ENCODE measurements at places on chromosomes 4 and X.

- no peak for DNase-seq
These were observed 78.0 kb downstream of the NSUN7 start for GRCh38 chr4:40827758-40828157.

DNA sequence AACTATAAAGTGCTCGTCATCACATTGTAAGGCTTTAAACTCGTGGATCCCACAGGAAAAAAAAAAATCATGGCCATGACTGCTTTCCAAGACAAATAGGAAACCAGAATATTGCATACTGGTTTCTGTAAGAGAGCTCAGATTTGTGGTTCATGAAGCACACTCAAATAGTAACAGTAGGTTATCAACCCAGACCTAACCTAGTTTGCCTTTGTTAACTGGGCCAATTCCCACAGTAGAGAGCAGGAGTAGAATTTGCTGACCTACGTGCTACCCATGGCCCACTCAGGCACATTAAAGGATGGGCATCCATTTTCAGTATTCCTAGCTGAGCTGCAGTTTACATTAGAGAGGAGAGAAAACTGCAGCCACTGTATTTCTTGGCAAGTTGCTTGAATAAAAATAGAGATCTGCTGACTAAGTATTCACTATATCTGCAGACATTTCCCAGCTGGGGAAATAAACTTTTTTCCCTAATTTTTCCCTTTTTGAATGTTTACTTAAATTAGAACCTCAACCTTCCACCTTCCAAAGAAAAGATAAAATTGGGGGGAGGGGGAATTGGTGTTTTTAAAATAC lies 218.5 kb downstream of the SPANXN3 start:
- DNase-seq: no peak

DNA sequence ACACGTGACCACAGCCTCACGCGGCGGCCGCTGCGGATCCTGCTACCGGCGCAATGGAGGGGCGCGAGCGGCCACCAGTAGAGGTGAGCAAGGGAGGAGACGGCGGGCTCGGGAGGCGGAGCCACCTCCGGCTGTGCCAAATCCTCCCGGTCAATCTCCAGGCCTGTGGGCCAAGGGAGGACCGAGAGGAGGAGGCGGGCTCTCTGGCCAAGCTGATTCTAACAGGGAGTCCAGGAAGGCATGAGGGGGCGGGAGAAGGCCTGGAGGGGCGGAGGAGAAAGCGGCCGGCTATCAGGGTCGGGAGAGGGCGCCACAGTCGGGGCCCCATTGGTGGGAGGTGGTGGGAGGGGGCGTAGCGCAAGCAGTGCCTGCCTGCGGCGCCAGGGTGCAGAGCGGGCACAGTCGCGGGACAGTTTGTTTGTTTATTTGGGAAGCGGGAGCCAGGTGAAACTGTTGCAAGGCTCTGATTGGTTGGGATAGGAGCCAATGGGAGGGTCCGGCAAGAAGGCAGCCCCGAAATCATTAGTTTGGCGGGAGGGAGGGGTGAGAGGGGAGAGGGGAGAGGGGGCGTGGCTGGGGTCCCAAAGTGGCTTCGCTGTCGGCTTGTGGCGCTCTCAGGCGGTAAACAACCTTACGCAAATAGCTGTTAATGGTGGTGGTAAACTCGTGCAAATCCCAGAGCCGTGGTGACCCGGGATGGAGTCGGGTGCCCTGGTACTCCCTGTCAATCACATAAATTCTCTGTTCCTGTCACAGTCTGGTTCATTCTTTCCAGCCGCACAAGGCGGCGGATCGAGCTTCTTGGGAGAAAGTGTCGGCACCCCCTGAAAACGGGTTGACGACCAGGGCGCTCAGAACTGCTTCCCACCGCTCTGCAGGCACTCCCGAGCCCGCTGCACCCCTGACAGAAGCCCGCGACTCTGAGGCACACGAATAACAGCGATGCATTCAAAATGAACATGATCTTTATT lies at the start of gene IRS4:
Gene IRS4, minus strand, starts transcription at position 55 of the 971 bp plus-strand sequence.
- DNase-seq: no peak

- no peak for DNase-seq
These were observed 487.7 kb downstream of the GABRG1 start for GRCh38 chr4:45636175-45636574.

- no peak for DNase-seq
These were observed 63.9 kb downstream of the USP26 start for GRCh38 chrX:133033010-133033409.

- no peak for DNase-seq
These were observed 26.7 kb downstream of the OTC start for GRCh38 chrX:38379088-38379487.

- no peak for DNase-seq
These were observed 3.5 kb upstream of the CSF2RA start for GRCh38 chrX:1265086-1265485.

DNA sequence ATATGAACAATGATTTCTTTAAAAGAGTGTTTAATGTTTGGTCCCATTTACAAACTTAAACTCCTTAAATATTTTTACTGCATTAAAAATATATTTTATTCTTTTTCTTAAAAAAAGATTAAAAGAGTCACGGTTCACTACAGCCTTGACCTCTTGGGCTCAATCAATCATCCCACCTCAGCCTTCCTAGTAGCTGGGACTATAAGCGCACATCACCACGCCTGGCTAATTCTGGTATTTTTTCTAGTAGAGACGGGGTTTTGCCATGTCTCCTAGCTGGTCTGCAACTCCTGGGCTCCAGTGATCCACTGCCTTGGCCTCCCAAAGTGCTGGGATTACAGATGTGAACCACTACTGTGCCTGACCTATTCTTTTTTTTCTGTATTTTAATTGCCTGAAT lies 104.7 kb upstream of the TLR2 start:
- no peak for DNase-seq

DNA sequence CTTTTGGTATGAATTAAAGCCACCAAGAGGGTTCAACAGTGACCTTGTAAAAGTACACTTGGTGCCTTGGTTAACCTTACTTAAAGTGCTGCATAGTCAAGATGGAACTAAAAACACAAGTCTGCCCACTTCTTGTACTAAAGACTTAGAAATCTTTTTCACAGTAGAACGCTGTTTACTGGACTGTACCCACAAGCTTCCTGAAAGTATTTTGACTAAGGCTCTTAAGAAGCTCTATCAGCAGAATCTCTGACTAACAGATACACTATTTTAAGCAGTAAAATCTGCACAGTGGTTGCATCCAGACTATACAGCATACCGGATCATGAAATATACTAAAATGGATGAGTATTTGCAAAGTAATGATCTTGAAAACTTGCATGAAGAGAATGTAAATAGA lies 7.2 kb downstream of the RAB28 start:
- no peak for DNase-seq

DNA sequence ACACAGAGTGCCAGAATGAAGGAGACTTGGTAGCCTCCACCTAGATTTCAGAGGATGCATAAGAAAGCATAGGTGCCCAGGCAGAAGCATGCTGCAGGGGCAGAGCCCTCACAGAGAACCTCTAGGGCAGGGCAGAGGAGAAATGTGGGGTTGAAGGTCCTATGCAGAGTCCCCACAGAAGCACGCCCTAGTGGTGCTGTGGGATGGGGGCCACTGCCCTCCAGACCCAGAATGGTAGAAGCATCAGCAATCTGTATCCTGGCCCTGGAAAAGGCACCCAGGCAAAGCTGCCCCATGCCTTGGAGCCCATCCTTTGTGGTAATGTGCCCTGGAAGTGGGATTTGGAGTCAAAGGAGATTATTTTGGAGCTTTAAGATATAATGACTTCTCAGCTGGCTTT lies 992.9 kb upstream of the PABPC4L start:
- DNase-seq: no peak

- peak; percentile 26 for DNase-seq
These were observed 59.0 kb downstream of the AFAP1 start for GRCh38 chr4:7880683-7881082.

- no peak for DNase-seq
These were observed at the start of gene NDST4 for GRCh38 chr4:115113506-115114106. Gene NDST4 (minus strand): TSS chr4:115113620. CDS start chr4:115077036, 36,584 bp downstream.

GRCh38 chrX:48736303-48736702 lies 25.2 kb upstream of the GLOD5 start:
- no peak for DNase-seq

GRCh38 chr4:6372649-6373525 lies 99.5 kb downstream of the PPP2R2C start:
- DNase-seq: no peak

Measured in activated CD8-positive, alpha-beta memory T cell treated with anti-CD3 and anti-CD28 coated beads for 24 hours (primary cell).